Ammon's horn (tissue), 1 donor: ENCODE measurements at places on chromosomes 1 and 21.

- no peak for DNase-seq
These were observed 72.7 kb downstream of the MAST2 start for GRCh38 chr1:45876000-45876617.

DNA sequence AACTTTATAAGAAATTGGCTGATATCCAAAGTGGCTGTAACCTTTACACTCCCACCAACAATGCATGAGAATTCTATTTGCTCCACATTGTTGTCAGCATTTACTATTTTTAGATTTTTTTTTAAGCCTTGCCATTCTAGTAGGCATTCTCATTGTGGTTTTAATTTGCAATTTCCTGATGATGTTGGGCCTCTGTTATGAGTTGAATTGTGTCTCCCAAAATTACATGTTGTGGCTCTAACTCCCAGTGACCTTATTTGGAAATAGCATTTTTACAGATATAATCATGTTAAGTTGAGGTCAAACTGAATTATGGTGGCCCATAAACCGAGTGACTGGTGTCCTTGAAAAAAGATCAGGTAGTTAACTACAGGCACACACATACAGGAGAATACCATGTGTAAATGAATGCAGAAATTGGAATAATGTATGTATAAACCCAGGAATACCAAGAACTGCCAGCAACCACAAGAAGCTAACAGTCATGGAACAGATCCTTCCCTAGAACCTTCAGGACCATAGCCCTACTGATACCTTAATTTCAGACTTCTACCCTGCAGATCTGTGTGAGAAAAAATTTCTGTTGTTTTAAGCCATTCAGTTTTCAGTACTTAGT lies 348.8 kb upstream of the DAB1 start:
- DNase-seq, result no peak

DNA sequence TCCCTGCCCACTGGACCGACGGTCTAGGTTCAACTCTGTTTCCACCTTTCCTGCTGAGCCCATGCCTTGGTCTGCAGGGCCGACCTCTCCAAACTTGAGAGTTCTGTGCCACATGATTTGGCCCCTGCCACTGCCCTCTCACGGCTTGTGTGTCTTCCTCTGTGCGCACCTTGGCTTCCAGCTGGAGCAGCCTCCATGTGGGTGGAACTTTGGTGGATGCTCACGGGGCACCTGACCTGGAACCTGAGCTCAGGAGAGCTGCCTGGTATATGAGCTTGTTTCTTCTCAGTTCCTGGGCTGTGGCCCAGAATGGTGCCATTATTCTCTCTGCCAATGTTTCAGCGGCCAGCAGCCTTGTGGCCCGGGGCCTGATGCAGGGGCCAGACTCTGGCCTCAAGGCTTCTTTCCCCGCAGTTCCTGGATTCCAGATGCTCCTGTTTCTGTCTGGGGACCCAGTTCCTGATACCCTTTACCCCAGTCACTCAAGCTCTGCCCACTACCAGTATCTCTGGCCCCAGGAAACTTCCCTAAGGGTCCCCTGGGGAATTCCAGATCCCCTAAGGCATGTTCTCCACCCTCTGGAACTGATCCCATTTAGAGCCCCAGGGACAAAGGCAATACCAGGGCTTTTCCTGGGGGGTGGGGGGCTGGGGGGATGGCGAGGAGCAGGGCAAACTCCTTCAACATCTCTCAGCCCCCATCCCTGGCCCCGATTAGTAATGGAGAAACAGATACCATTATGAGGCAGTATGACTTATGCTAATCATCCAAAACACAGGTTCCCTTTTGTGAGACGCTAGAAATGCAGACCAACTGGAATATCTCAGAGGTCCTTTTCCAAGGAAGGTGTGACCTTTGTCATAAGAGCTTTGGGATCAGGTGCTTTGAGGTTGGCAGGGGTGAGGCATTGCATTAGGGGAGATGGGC lies 11.1 kb downstream of the QSOX1 start:
- DNase-seq, result no peak

DNA sequence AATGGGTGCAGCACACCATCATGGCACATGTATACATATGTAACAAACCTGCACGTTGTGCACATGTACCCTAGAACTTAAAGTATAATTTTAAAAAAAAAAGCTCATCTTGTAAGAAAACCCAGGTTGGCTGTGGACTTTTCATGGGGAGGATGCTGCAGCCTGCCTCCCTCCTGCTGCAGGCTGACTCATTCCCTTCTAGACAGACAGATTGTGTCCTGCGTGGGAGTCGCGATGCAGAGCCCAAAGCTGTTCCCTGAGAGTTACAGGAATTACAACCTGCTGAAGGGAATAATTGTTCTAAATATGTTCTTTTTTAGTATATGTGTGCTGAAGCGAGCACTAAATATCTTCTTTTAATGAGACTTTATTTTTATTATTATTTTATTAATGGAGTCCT lies 93.2 kb downstream of the TBX19 start:
- peak; percentile 79 for DNase-seq

GRCh38 chr1:58908561-58909560 lies 125.0 kb upstream of the JUN start:
- no peak for DNase-seq

- DNase-seq, result no peak
These were observed 137.4 kb downstream of the PIGK start for GRCh38 chr1:77081834-77082233.

- no peak for DNase-seq
These were observed 18.8 kb upstream of the CDCP2 start for GRCh38 chr1:54171606-54172005.

- DNase-seq, result no peak
These were observed 9.9 kb upstream of the C1orf141 start for GRCh38 chr1:67144696-67145095.

DNA sequence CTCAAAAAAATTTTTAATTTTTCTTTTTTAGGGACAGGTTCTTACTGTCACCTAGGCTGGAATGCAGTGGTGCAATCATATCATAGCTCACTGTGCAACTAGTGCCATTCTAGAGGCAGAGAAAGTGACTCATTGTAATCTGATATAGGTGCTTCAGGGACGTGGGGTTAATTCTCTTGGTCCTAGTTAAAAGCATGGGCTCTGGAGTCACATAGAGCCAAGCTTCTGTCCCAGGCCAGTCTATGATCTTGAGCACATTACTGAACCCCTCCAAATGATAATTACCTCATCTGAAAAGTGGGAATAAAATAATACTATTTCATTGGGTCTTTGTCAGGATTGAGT lies 1.1 kb upstream of the ADIPOR1 start:
- no peak for DNase-seq

- no peak for DNase-seq
These were observed 13.6 kb downstream of the CNST start for GRCh38 chr1:246579818-246580217.

DNA sequence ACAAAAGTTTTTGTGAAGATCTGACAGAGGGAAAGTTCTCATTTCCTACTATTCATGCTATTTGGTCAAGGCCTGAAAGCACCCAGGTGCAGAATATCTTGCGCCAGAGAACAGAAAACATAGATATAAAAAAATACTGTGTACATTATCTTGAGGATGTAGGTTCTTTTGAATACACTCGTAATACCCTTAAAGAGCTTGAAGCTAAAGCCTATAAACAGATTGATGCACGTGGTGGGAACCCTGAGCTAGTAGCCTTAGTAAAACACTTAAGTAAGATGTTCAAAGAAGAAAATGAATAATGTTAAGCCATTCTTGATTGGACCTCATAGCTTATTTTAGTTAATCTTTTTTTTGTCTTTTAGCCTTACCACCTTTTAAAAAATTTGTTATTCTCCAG lies 14.1 kb downstream of the GGPS1 start:
- DNase-seq, result no peak

DNA sequence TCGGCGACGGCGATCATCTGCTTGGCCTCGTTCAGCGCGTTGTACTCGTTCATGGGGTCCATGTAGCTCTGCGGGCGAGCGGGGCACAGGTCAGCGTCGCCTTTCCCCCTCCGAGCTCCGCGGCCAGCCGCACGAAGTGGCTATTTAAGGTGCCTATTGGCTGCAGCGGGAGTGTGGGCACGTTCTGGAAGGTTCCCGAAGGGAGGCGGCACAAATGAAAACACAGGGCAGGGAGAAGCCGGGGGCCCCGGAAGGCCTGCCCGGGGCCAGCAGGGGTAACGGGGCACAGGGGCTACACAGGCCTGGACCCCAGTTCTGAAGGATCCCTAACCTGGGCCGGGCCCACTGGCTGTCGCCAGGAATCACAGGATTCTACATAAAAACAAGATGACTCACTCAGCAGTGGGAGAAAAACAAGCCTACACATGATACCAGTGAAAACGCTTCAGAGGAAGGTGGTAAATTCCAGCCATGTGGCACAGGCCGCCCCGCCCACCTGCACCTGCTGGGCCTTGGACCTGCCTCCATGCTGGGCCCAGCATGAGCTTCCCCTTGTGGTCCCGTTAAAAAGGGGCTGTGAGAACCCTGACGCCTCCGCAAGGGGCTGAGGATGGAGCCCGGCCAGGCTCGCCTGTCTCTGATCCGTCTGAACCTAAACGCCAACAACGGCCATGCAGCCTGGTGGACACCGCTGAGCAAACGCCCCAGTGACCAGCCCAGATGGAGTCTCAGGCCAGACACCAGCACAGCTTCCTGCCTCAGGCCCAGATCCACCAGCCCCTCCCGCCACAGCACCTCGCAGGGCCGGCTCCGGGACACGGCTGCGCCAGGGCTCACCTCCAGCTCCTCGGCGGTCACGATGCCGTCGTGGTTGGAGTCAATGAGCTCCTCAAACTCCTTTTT lies 3.9 kb upstream of the TNFRSF4 start:
- DNase-seq, result peak; percentile 38

GRCh38 chr1:43547538-43548072 lies 16.9 kb downstream of the PTPRF start:
- peak; percentile 75 for DNase-seq

DNA sequence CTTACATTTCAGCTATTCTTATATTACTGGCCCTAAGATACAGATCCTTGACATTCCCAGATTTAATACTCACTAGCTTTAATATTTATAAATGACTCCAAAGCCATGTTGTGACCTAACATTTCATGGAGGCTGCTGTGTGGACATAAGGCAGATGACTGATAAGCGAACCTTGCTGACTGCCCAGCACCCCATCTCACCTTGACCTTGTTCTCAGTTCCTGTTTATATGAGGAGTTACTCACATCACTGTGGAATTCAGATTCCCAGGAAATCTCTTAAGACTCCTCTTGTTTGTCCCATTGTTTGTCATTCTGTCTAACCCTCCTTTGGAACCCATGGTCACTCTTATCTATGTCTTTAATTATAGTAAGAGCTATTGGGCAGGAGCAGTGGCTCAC lies 21.9 kb downstream of the RAB3B start:
- DNase-seq, result no peak

DNA sequence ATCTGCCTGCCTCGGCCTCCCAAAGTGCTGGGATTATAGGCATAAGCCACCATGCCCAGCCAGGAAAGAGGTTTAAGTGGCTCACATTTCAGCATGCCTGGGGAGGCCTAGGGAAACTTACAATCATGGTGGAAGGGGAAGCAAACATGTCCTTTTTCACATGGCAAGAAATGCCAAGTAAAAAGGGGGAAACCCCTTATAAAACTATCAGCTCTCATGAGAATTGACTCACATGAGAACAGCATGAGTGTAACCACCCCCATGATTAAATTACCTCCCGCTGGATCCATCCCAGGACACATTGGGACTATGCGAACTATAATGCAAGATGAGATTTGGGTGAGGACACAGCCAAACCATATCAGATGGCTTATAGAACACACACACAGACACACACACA lies 8.8 kb upstream of the KLHL12 start:
- no peak for DNase-seq

- DNase-seq, result no peak
These were observed 99.8 kb downstream of the PTPN14 start for GRCh38 chr1:214451596-214451995.

- DNase-seq, result no peak
These were observed 58.3 kb upstream of the GALNT2 start for GRCh38 chr1:230008721-230009120.

DNA sequence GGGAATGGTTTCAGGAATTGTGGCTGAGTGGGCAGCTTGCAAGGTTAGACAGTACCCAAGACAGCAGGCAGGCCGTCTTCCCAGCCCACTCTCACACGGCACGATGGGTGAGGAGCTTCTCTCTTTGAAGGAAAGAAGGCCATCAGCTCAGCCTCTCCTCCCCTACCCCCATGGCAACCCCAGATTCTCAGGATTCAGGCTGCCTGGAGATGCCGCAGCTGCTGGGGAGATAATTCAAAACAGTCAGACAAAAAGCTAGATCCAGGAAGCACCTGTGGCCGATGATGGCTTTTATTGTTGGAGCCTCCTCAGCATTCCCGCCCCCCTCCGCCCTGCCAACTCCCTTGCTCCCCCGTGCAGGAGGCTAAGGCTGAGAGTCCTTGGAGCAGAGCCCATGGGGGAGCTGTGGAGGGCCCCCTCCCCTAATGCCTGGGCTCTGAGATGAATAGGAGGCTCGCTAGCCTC lies 220.5 kb downstream of the TRABD2B start:
- no peak for DNase-seq

DNA sequence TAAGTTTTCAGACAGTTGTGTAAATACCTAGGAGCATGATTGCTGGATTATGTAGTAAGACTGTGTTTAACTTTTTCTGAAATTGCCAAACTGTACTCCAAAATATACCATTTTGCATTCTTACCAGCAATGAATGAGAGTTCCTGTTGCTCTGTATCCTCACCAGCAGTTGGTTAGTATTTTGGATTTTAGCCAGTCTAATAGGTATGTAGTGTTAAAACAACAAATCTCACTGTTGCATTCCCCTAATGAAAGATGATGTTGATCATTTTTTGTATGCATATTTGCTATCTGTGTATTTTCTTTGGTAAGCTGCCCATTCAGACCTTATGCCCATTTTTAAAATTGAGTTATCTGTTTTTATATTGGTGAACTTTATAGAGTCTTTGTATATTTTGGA lies 89.9 kb downstream of the RASAL2 start:
- no peak for DNase-seq

- no peak for DNase-seq
These were observed 8.9 kb upstream of the ZNF326 start for GRCh38 chr1:89986020-89986419.

- no peak for DNase-seq
These were observed 101.3 kb upstream of the C8B start for GRCh38 chr1:57066980-57067610.

DNA sequence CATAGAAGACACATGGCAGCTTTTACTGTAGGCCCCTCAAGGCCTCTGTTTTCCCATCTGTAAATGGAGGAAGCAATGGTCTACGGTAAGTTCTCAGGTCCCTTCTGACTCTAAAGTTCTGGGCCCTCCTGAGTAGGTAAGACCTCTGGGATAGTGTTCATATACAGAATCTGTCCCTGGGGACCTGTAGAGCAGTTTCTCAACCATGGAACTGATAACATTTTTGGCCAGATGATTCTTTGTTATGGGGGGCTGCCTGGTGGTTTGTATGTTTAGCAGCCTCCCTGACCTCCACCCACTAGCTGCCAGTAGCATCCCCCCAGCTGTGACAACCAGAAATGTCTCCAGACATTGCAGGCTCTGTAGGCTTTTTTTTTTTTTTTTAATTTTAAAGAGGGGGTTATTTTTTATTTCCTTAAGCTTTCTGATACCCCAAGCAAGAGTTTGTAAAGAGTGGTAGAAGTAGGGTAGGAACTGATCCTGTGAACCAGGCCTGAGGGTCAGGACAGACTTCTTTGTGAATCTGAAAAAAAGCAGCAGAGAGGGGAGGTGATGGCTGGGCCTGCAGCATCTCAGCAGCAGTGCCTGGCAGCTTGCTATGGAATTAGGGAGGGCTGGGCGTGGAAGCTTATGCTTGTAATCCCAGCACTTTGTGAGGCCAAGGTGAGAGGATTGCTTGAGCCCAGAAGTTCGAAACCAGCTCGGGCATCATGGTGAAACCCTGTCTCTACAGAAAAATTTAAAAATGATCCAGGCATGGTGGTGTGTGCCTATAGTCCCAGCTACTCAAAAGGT lies 20.2 kb upstream of the TCEA3 start:
- DNase-seq, result no peak

- DNase-seq, result no peak
These were observed 329.4 kb upstream of the CHRM3 start for GRCh38 chr1:239056940-239057339.
